ENCODE measurements at places on chromosomes 7 and 10.

DNA sequence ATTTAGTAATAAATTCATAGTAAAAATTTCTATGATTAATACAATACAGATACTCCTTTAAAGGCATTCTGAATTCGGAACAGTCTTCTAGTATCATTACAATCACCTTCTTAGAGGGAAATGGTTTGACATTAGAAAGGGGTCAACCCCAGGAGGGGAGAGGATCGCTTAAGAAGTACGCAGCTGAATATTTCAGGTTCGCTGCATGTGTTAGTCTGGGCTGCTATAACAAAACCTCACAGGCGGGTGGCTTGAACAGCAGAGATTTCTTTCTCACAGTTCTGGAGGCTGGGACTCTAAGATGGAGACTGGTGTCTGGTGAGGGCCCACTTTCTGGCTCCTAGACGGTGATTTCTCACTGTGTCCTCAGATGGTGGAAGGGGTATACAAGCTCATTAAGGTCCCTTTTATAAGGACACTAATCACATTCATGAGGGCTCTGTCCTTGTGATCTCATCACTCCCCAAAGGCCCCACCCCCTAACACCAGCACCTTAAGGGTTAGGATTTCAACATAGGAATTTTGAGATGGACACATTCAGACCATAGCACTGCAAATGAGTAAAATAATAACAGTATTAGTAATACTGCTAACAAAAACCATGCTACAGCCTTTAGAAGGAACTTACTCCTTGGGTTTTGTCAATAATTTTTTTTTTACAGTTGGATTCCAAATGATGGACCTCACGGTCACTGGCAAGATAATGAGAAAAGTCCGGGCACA lies 34.0 kb downstream of the GNA12 start:
- no peak for DNase-seq

DNA sequence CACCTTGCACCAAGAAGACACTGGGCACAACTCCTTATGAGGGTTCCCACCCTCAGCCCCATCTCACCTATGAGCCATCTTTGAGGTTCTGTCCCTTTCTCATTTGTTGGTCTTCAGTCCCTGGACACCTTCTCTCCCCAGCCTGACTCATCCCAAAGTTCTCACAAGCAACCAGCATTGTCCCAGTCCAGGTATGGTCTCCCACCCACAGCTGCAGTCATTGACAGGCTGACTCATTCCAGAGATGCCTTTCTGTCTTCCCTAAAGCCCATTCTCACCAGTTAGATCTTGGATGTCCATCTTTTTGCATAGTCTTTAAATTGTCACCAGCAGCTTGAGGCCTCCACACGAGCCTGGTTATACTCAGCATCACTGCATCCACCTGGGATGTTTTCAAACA lies 26.7 kb upstream of the BMPR1A start:
- no peak for DNase-seq

DNA sequence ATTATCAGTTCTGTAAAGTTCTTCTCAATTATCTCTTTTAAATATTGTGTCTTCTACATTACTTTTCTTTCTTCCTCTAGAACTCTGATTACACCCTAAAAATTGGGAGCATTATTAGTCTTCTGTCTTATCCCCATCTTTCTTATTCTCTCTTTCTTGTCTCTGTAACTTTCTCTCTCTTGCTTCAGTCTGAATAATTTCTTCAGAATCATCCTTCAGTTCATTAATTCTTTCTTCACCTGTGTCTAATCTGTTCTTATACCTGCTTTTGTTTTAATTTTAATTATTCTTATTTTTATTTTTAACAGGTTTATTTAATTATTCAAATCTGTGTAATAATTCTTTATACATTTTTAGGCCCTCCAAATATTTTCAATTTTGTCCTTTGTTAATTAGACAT lies 114.3 kb downstream of the GATA3 start:
- no peak for DNase-seq

DNA sequence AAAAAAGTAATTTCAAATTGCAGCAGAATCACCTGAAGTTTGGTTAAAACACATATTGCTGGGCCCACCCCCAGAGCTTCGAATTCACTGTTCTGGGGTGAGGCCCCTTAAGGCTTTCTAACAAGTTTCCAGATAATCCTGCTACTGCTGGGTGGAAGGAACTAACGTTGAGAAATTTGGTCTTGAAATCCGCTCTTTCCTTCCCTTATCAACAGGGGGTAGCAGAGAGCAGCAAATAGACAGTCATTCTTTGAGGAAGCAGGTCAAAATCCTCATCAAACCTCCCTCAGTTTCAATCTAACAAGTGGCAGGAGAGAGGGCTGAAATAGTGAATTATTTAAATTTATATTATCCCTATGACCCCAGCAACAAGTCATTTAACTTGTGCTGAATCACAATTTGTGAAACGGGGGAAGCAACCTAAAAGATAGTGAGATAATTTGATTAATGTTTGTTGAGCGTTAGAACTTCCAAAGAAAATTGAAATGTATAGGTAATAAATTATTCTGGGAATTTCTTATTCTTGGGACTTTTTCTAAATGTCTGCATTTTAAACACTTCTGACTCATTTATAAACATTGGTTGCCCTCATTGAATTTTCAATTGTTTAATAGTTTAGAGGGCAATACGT lies 21.7 kb upstream of the MALSU1 start:
- no peak for DNase-seq

- DNase-seq, result no peak
These were observed 43.5 kb downstream of the VTI1A start for GRCh38 chr10:112490545-112490944.

- DNase-seq, result no peak
These were observed 149.8 kb downstream of the XPNPEP1 start for GRCh38 chr10:109773288-109774120.
